Nephron progenitor cell (in vitro differentiated cells): ENCODE measurements at places on chromosomes 6 and 20.

- no peak overlapping the region for H3K4me3 ChIP-seq
- peaks cover 35% of the 10 kb centered on the region for H3K27me3 ChIP-seq
- H3K27ac ChIP-seq, result no peak overlapping the region
- peaks cover 4% of the 10 kb centered on the region for H3K36me3 ChIP-seq
- DNase-seq, result no peak
These were observed 1.8 kb upstream of the HLA-DQB1 start for GRCh38 chr6:32668226-32668747.

GRCh38 chr6:16700202-16700915, 60.9 kb downstream of the ATXN1 start:
- DNase-seq, result peak; percentile 18
- H3K36me3 ChIP-seq, result no peaks in the 10 kb centered on the region
- peak overlapping the region; percentile 56 for H3K4me3 ChIP-seq
- H3K27me3 ChIP-seq, result no peaks in the 10 kb centered on the region
- peaks cover 57% of the 10 kb centered on the region for H3K4me1 ChIP-seq

GRCh38 chr6:34157851-34158250, 12.0 kb upstream of the GRM4 start:
- peaks cover 3% of the 10 kb centered on the region for H3K36me3 ChIP-seq
- no peak for DNase-seq
- H3K27me3 ChIP-seq, result peaks cover 47% of the 10 kb centered on the region
- peak overlapping the region; percentile 7 for H3K27ac ChIP-seq

DNA sequence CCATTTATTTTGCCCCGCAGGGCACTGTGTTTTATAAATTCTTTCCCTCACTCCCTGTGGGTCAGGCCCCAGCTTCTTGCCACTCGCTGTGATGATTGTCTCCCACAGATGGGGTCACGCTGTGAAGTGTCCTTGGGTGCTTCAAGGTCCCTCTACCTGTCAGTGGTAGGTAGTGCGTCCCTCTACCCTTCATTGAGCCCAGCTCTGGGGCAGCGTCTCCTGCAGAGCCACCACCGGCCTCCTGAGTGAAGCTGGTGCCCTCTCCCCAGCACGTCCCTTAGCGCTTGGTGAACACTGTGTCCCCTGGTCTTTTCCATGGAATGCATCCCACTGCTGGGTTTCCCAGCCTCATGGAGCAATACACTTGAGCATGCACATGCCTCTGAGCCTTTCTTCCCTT, 108.2 kb downstream of the NRN1 start:
- peaks cover 8% of the 10 kb centered on the region for H3K36me3 ChIP-seq
- no peak for DNase-seq
- peaks cover 6% of the 10 kb centered on the region for H3K4me1 ChIP-seq
- H3K27me3 ChIP-seq, result peaks cover 8% of the 10 kb centered on the region
- H3K27ac ChIP-seq, result no peak overlapping the region

- peaks cover 2% of the 10 kb centered on the region for H3K27me3 ChIP-seq
- H3K4me1 ChIP-seq, result no peaks in the 10 kb centered on the region
- H3K36me3 ChIP-seq, result peaks cover 5% of the 10 kb centered on the region
- no peak overlapping the region for H3K4me3 ChIP-seq
- H3K27ac ChIP-seq, result no peak overlapping the region
These were observed 53.2 kb upstream of the ARG1 start for GRCh38 chr6:131519670-131520436.

DNA sequence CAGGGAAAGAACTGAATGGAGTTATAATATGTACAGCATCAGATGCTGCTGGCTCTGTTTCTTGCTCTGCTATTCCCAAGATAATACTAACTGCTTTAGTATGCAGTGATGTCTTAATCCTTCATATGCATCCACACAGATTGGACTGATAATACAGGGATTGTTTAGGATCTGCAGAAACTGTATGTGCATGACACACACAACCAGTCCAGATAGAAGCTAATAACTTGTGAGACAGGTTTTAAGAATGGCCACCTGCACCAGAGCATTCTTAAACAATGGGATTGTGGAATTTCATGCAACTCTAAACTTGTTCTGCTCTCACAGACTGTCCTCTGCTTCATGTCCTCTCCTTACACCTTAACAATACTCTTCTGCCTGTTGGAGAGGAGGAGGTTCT, 90.9 kb downstream of the SPTLC3 start:
- H3K4me1 ChIP-seq, result peaks cover 24% of the 10 kb centered on the region
- H3K27ac ChIP-seq, result no peak overlapping the region
- no peak overlapping the region for H3K4me3 ChIP-seq
- DNase-seq, result no peak

GRCh38 chr6:40148882-40149573, 214.8 kb upstream of the MOCS1 start:
- no peaks in the 10 kb centered on the region for H3K4me1 ChIP-seq
- no peak overlapping the region for H3K4me3 ChIP-seq
- H3K27ac ChIP-seq, result no peak overlapping the region
- no peak for DNase-seq
- H3K36me3 ChIP-seq, result no peaks in the 10 kb centered on the region

- H3K4me1 ChIP-seq, result peaks cover 7% of the 10 kb centered on the region
- no peak for DNase-seq
- no peak overlapping the region for H3K27ac ChIP-seq
- no peak overlapping the region for H3K4me3 ChIP-seq
- H3K36me3 ChIP-seq, result no peaks in the 10 kb centered on the region
- H3K27me3 ChIP-seq, result peaks cover 63% of the 10 kb centered on the region
These were observed 4.9 kb upstream of the TMEM242 start for GRCh38 chr6:157328108-157328692.

- H3K4me3 ChIP-seq, result peak overlapping the region; percentile 19
- H3K4me1 ChIP-seq, result peaks cover 23% of the 10 kb centered on the region
- no peak for DNase-seq
- peaks cover 2% of the 10 kb centered on the region for H3K27me3 ChIP-seq
- no peaks in the 10 kb centered on the region for H3K36me3 ChIP-seq
These were observed 84.2 kb upstream of the FBXL4 start for GRCh38 chr6:99031957-99032356.

GRCh38 chr6:70396796-70397729, 16.2 kb upstream of the FAM135A start:
- no peaks in the 10 kb centered on the region for H3K36me3 ChIP-seq
- H3K4me3 ChIP-seq, result no peak overlapping the region
- H3K4me1 ChIP-seq, result no peaks in the 10 kb centered on the region
- no peak overlapping the region for H3K27ac ChIP-seq
- DNase-seq, result no peak

DNA sequence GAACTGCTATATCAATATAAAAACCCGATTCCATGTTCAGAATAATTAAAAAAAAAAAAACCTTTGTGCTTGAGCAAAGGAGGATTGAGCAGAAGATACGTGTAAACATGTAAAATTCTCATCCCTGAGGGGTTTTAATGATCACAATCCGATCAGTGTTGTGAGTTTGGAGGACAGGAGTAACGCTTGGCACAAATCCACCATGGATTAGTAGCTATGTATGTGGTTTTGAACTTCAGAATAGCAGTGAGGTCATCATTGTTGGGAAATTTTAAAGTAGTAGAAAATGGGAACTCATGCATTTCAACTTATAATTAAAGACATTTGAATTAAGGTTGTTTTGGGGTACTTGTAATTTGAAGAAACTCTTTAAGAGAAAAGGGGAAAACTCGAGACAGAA, 203.2 kb downstream of the RPS12 start:
- H3K27me3 ChIP-seq, result no peaks in the 10 kb centered on the region
- H3K27ac ChIP-seq, result no peak overlapping the region
- DNase-seq, result no peak
- no peak overlapping the region for H3K4me3 ChIP-seq
- no peaks in the 10 kb centered on the region for H3K36me3 ChIP-seq

- peaks cover 65% of the 10 kb centered on the region for H3K36me3 ChIP-seq
- no peak for DNase-seq
- peak overlapping the region; percentile 94 for H3K27ac ChIP-seq
- H3K4me3 ChIP-seq, result no peak overlapping the region
- H3K4me1 ChIP-seq, result peaks cover 20% of the 10 kb centered on the region
- no peaks in the 10 kb centered on the region for H3K27me3 ChIP-seq
These were observed 3.4 kb downstream of the EGFL8 start for GRCh38 chr6:32167761-32168262.

DNA sequence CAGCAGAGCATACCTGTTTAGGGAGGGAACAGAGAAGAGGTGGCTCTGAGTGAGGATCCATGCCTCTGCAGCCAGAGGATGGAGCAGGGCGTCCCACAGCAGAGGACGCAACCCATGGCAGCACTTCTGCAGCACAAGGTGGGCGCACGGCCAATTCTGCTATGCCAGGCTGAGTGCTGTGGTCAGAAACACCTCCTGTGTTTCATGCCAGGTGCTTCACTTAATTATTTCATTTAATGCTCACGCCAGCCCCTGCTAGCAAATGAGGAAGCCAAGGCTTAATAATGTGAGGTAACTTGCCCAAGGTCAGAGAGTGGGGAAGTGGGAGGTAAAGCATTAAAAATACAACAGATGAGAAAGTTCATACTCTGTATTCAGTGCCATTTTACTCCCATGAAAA, 68.5 kb upstream of the PTGIS start:
- peak overlapping the region; percentile 96 for H3K27ac ChIP-seq
- peaks cover 60% of the 10 kb centered on the region for H3K4me1 ChIP-seq
- peaks cover 69% of the 10 kb centered on the region for H3K36me3 ChIP-seq
- no peaks in the 10 kb centered on the region for H3K27me3 ChIP-seq

DNA sequence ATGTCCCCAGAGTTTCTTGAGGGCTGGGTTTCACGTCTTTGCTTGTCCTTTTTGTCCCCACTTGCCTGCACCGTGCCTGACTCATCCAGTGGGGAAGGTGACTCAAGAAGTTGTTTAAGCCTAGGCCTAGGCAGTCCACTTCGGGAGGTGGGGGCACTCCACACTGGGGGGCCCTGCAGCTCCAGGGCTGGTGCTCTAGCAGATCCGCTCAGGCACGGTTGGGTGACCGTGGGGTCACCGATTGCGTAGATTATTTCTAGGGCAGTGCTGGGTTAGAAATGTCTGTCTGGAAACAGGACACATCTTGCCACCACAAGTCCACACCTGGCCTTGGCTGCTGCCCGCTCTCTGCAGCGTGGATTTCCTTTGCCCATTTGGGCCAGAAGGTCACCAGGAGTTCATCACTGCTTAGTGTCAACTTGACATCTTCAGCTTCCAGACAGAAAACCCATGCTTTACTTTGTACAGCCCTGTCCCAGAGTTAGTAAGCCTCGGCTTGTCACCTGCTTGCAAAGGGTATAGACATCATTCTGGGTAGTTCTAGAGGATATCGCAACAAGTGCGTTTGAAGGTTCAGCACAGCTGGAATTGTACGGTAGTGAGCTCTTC, 13.6 kb upstream of the C20orf144 start:
- H3K27ac ChIP-seq, result no peak overlapping the region
- DNase-seq, result no peak
- H3K36me3 ChIP-seq, result peaks cover 20% of the 10 kb centered on the region
- peaks cover 42% of the 10 kb centered on the region for H3K4me1 ChIP-seq
- H3K4me3 ChIP-seq, result no peak overlapping the region

GRCh38 chr6:126721581-126722160, 381.8 kb downstream of the CENPW start:
- no peak overlapping the region for H3K27ac ChIP-seq
- no peak overlapping the region for H3K4me3 ChIP-seq
- peaks cover 30% of the 10 kb centered on the region for H3K4me1 ChIP-seq
- H3K27me3 ChIP-seq, result no peaks in the 10 kb centered on the region
- H3K36me3 ChIP-seq, result peaks cover 20% of the 10 kb centered on the region
- DNase-seq, result no peak

DNA sequence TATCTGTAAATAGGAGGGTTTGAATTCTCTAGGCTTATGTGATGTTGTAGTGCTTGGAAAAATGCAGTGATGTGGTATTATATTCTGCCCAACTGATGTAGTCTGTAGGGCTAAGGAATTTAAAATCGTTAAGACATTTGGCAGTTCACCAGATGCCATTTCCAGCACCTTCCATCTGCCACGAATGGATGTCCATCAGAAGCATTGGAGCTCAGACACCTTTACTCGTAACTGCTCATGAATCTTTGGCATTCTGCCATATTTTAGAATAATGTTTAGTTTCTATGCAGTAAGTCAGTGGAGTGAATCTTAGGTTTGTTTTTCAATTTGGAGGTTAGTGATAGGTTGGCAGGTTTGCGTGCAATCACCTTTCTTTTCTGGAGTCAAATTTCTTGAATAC, 2.4 kb upstream of the SYTL3 start:
- no peak overlapping the region for H3K4me3 ChIP-seq
- H3K4me1 ChIP-seq, result peaks cover 33% of the 10 kb centered on the region
- DNase-seq, result no peak
- H3K27ac ChIP-seq, result no peak overlapping the region
- peaks cover 6% of the 10 kb centered on the region for H3K36me3 ChIP-seq
